Hypothalamus (tissue), 51 donors: ENCODE measurements at places on chromosomes 16 and 17.

GRCh38 chr16:11147754-11148444 lies 108.1 kb downstream of the SOCS1 start:
- no peak for DNase-seq

DNA sequence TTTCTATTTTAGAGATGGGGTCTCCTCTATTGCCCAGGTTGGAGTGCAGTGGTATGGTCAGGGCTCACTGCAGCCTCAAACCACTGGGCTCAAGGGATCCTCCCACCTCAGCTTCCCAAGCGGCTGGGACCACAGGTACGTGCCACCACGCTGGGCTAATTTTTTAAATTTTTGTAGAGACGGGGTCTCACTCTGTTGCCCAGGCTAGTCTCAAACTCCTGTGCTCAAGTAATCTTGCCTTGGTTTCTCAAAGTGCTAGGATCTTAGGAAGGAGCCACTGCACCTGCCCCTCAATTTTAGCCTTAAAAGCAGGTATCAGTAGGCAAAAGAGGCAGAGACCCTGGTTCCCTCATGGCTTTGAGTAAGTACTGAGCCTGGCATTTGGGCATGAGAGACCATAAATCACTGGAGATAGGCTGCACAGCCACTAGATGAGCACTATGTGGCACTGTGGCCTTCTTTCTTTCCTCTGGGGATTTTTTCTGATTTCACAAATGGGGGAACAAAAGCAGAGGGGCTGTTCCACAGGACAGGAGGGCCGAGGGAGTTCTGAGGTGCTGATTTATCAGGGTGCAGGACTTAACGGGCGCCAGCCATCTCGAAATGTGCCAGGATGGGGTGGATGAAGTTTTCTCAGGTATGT lies 82.2 kb downstream of the PLXDC1 start:
- no peak for DNase-seq

DNA sequence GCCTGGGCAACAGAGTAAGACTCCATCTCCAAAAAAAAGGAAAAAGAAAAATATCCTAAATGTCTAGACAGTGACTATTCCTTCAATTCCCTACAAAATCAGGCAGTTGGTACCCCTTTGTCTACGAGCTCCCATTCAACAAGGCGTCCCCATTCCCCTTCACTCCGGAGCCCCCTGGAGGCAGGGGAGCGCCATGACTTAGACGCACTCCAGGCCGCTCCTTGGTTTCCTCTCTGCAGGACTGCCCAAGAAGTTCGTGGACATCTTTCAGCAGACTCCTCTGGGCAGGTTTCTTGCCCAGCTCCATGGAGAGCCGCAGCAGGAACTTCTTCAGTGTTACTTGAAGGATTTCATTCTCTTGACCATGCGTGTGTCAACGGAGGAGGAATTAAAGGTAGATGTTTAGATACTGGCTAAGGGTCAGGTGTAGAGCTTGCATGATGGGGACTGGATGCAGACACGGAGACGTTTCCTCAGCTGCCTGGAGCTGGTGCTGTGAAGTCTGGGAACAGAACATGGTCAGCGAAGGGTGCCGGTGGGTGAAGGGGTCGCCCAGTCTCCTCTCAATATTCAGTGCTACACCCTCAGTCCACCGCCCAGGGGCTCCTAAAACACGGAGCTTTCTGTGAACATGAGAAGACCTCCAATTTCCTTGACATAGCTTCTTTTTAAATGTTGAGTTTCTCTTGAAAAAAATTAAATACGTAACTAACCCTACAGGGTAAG lies 53.3 kb upstream of the ENDOV start:
- no peak for DNase-seq

- DNase-seq = no peak
Measured at GRCh38 chr17:80970044-80970761, 21.4 kb upstream of the CHMP6 start.

- DNase-seq = no peak
Measured at GRCh38 chr16:85256190-85256739, 144.0 kb upstream of the CIBAR2 start.

DNA sequence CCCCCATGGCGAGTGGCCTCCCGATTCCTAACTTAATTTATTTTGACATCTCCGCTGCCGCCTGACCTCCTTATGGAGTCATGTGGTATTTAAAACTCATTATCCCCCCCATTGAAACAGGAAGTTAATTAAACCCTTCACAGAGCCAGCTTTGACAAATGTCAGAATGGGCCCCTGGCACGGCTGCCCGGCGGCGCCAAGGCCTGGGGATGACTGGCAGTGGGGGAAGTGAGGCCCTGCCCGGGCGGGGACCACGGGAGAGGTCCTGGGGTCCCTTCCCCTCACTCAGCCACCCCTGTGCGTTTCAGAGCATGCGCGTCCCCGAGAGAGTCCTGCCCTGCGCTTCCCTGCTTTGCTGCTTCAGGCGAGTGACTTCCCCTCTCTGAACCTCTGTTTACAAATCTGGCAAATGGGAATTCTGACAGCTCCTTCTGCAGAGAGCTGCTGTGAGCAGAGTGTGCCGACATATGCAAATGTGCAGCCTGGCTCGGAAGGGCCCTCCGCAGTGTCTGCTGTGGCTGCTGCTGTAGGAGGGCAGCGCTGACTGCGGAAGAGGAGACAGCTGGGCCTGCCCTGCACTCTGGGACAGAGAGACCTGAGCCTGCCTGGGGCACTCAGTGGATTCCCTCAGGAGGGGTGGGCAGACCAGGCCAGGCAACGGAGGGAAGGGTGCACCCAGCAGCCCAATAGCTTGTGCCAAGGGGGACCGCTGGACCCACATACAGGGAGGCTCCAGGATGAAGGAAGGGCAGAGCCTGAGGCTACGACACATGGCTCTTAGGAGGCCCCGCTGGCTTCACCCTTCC lies 4.4 kb upstream of the ZFPM1 start:
- no peak for DNase-seq
